ENCODE measurements at places on chromosomes 7 and 10. TPM values are rescaled to one million over a fixed set of nuclear protein-coding genes. Genes with fewer than 3 reads are reported as not detected.

The CRYGN gene
- not detected for total RNA-seq

The C10orf67 gene
- total RNA-seq: 0.18 TPM

The FOXI2 gene
- not detected for total RNA-seq

The TAF3 gene
- 1.4 TPM for total RNA-seq

The TMEM236 gene
- not detected for total RNA-seq

The SPRN gene
- 0.36 TPM for total RNA-seq

The ANXA7 gene
- total RNA-seq: 120 TPM

The C10orf105 gene
- under 0.01 TPM for total RNA-seq

The CNTNAP2 gene
- not detected for total RNA-seq

The SHH gene
- not detected for total RNA-seq

The AKR1B15 gene
- total RNA-seq: not detected

The HOXA2 gene
- 1.6 TPM for total RNA-seq

The ASIC3 gene
- not detected for total RNA-seq

The CRTAC1 gene
- not detected for total RNA-seq

The LRRC18 gene
- total RNA-seq: not detected

Measured in IMR-90 (cell line).